NCI-H2081 treated with DMSO at 0.1 percent for 48 hours (cell line): ENCODE measurements at places on chromosomes 7 and 10.

GRCh38 chr10:93190372-93190771 lies 116.7 kb downstream of the CYP26A1 start:
- no peak for DNase-seq

- no peak for DNase-seq
Observed at GRCh38 chr10:69097729-69098128, 9.8 kb downstream of the SRGN start.

DNA sequence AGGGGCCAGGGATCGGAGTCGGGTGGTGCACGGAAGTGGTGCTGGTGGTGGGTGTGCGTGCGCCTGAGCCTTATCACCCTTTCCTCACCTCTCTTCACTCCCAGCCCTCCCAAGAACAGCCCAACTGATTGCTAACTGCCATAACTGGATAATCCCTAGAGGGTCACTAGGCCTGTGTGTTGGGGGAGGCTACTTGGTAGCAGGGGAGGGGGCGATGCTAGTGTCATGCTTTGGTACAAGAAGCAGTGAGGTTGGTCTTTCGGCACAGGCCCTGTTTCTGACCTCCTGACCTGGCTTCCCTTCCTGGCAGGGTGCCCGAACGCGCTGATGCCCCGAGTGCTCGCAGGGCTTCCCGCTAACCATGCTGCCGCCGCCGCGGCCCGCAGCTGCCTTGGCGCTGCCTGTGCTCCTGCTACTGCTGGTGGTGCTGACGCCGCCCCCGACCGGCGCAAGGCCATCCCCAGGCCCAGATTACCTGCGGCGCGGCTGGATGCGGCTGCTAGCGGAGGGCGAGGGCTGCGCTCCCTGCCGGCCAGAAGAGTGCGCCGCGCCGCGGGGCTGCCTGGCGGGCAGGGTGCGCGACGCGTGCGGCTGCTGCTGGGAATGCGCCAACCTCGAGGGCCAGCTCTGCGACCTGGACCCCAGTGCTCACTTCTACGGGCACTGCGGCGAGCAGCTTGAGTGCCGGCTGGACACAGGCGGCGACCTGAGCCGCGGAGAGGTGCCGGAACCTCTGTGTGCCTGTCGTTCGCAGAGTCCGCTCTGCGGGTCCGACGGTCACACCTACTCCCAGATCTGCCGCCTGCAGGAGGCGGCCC lies 652 bp downstream of the KAZALD1 start:
- DNase-seq = peak; percentile 14

GRCh38 chr10:125060826-125061556 lies 99.4 kb downstream of the CTBP2 start:
- no peak for DNase-seq

DNA sequence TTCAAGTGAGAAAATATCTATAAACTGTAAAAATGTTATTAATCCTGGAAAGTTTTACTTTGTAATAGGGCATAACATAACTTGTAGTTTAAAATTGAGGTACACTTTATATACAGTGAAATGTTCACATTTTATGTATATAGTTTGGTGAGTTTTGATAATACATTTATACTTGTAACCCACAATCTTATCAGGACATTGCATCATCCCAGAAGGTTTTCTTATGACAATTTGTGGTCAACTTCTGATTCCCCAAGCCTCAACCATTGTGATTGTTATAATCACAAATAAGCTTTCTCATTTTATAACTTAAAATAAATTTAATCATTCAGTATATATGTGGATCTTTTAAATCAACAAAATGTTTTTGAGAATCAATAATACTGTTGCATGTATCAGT lies 151.1 kb downstream of the TFPI2 start:
- no peak for DNase-seq

- no peak for DNase-seq
Observed at GRCh38 chr7:37141742-37142141, 306.9 kb downstream of the ELMO1 start.

GRCh38 chr7:151091431-151091830 lies 5.2 kb downstream of the AGAP3 start:
- DNase-seq = no peak

- DNase-seq = no peak
Observed at GRCh38 chr7:100722480-100723212, 2.4 kb downstream of the EPO start.

DNA sequence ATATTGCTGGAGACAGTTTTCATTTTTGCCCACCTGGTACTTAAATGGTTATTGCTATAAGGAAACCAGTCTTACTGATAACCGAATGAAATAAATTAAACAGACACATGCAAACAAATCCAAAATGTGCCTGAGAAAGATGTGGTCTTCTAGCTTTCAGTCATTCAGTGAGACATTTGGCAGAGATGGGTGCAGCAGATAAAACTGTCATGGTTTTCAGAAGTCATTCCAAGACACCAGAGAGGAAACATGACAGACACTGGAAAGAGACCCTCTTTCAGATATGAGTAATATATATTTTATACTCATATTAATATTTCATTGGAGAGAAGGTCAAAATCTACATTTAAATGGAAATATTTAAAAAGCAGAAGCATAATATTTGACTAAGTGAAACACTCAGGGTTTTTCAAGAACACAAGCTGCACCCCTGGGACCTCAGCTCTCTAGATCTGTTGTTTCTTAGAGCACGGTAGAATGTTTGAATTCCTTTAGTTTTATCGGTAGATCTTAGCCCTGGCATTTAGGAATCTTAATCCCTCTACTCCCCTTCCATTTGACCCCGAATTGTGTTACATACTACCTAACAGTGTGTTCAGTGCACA lies 246.1 kb downstream of the AUTS2 start:
- DNase-seq = no peak

DNA sequence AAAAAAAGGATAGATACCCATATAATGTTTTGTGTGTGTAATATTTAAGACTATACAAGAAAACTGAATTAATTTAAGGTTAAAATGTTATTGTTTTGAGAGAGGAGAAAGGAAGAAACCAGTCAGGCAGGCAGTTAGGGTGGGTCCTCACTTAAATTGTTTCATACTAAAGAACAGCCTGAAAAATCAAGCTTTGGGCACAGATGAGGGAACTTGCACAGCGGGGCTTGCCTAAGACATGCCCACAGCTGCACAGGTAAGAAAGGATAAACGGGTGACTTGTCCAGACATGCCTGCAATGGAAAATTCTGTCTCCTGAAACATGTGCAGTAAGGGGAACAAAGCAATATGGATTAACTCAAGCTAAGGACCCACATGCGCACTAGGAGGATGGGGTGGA lies 158.4 kb downstream of the BBS9 start:
- no peak for DNase-seq

DNA sequence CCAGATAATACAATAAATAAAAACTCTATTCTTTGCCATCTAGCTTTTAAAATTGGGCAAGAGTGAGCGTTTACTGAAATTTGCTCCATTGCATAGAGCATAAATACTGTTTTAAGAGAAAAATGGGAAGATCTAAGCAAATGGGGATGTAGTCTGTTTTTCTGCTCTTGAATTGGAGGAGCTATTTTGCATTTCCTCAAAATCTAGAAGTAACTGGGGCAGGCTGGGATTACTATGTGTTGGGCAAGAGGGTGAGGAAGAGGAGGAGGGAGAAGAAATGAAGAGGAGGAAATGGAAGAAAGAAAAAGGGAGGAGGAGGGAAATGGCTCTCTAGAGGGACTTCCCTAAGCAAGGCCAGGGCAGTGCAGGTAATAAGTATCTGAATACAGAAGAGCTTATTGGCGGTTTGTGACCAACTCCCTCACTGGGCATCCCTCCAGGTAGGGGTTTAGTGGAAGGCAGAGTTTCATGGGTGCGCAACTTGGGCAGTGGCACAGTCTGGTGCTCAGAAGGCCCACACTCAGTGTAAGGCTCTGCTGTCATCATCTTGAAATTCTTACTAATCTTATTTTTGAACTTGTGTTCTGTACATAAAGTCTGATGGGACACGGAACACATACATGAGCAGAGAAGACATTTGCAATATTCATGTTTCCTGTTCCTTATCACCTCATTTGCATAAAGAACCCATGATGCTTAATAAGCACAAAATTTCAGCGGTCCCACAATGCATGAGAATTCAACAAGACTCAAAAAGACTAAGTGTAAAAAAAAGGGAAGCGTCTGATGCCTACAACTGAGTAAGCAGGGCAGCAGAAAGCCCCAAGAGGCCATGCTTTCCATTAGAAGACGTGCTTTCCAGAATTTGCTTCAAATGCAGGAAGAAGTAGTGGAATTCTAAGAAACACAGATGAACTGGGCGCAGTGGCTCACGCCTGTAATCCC lies 116.9 kb downstream of the EVX1 start:
- DNase-seq = no peak

DNA sequence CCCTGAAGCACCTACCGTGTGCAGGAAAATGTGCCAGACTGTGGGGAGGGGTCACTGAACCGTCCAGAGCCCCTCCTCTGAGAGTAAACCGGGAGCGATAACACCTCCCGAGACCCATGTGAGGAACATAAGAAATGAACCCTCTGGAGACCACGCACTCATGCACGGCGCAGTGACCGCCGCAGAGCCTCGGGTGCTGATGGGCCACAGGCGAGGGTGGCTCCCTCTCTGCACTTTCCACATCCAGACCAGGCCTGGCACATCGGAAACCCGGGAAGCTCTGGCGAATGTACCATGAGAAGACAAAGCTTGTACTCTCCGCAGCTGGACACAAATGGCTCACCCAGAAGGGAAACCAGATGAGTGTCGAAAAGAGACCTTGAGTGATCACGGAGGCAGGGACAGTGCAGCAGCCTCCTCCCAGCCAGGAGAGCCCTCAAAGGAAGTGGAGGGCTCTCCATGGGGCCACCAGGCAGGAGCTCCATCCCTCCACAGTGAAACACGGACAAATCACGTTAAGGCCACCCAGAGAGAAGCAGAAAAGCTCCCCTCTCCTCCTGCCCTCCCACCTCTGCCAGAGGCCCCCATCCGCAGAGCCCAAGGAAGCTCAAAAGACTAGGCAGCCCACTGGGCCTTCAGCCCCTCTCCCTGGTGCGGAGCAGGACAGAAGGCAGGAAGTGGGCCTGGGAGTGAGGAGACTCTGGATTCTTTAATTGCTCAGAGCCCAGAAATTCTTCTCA lies 178.1 kb upstream of the PPP2R2D start:
- no peak for DNase-seq

GRCh38 chr10:18647945-18648344 lies 3.4 kb downstream of the NSUN6 start:
- no peak for DNase-seq

- no peak for DNase-seq
Observed at GRCh38 chr7:1851721-1852516, 181.8 kb downstream of the ELFN1 start.

GRCh38 chr10:48885376-48885775 lies 54.3 kb downstream of the LRRC18 start:
- no peak for DNase-seq

DNA sequence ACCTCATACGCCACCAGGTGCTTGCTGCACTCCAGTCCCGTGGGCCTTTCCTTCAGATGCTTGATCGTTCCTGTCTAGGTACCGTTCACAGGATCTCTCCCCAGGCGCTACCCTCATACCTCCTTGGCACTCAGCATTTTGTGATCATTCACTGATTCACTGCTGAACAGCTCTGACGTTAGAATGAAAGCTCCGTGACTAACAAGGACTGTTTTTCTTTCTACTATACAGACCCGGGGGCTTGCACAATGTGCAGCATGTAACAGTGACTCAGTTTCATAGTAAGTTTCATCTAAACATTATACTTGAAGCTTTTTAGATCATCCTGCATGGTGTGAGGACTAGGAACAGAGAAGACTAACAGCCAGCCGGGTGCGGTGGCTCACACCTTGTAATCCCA lies 20.6 kb downstream of the KIN start:
- DNase-seq = no peak

DNA sequence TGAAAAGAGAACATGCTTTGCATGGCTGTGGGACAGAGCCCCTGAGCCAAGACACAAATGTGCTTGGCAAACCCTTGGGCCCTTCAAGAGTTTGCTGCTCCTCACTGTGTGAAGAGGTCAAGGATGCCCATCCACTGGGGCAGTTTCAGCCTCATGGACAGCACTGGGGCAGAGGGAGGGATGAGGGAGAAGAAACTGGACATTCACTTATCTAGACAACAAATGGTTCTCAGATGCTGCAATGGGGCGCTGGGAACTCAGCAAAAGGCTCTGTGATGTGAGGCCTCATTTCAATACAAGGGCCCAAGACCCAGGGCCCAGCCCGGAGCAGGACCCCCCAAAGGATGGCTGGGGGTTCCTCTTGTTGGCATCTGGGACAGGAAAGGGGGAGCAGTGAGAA lies 49.1 kb downstream of the EBF3 start:
- no peak for DNase-seq
